Neuronal stem cell (in vitro differentiated cells): ENCODE measurements at places on chromosomes 4 and X.

- no peak for DNase-seq
Measured at GRCh38 chrX:155070038-155070437, 898 bp downstream of the CMC4 start.

GRCh38 chr4:126123611-126124325 lies 809.0 kb downstream of the FAT4 start:
- no peak for DNase-seq

GRCh38 chr4:168622600-168622999 lies 125.7 kb downstream of the PALLD start:
- DNase-seq: no peak

- no peak for DNase-seq
Measured at GRCh38 chr4:7195546-7196287, 3.4 kb downstream of the SORCS2 start.

DNA sequence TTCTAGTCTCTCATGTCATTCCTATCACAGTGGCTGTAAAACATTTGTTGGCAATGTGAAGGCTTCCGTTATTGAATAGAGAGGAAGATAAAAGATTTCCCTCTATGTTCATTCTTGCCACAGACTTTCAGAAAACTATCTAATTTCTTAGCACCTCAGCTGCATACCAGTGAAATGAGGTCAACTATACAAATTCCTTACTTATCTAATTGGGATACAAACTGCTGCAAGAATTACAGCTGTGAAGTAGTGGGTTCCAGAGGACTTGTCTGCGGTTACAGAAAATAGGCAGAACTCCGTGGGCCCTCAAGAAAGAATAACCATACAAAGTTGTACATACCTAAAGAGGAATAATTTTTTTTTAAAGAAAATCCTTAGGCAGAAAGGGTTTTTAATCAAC lies 175.8 kb downstream of the PPP1R2C start:
- no peak for DNase-seq

DNA sequence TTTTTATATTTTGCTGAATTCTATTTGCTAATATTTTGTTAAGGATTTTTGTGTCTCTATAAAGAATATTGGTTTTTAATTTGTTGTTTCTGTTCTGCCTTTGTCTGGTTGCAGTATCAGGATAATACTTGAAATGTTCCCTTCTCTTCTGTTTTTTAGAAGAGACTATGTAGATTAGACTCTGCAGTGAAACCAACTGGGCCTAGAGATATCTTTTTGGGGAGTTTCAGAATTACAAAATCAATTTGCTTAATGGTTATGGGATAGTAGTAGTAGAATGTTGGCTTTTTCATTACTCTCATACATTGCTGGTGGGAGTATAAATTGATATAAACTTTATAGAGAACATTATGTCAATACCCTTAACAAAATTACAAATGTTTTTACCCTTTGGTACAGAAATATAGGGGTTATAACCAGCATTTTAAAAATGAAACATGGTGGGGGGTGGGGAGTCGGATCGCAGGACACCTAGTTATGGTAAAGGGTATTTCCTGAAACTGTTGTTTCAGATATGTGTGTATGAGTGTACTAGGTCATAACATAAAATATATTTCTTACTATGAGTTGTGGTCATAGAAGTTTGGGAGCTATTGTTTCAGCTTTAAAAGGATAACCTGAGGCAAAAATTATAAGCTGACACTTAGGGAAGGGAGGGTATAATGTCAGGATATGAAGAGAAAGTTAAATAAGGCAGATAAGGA lies 29.0 kb downstream of the CLOCK start:
- no peak for DNase-seq

DNA sequence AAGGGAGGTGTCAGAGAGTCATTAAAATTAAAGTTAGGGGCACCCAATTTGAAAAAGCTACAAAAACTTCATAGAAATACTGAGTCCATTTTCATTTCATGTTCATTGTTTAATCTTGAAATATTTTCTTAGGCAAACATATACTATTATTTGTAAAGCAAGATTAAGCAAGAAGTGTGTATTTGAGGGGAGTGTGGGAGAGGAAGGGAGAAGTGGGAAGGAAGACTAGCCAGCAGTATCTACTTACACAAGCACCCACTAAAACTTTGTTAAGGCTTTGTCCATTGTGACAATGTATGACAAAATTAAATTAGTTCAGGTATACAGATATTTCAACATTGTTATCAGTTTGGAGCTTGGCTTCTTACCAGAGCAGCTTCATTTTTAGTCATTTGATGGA lies 222.9 kb downstream of the ARHGAP24 start:
- no peak for DNase-seq

DNA sequence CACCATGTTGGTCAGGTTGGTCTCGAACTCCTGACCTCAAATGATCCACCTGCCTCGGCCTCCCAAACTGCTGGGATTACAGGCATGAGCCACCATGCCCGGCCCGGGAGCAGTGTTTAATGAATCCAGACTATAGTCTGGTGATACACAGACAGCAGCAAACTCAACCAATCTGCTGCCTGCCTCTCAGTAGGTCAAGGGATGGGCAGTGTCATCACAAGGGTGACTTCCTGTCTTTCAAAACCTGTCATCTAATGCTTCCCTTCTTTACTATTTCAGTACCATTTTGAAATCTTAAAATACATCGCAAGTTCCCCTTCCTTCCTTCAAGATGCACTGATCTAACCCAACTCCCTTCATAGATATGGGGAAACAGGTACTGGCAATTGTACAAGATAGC lies 8.4 kb downstream of the RPL39 start:
- no peak for DNase-seq

GRCh38 chrX:103877571-103877970 lies 45.5 kb upstream of the RAB9B start:
- DNase-seq: no peak

GRCh38 chr4:149136951-149137620 lies 678.6 kb downstream of the IQCM start:
- no peak for DNase-seq

GRCh38 chr4:151675411-151675971 lies 85.3 kb downstream of the GATB start:
- no peak for DNase-seq

DNA sequence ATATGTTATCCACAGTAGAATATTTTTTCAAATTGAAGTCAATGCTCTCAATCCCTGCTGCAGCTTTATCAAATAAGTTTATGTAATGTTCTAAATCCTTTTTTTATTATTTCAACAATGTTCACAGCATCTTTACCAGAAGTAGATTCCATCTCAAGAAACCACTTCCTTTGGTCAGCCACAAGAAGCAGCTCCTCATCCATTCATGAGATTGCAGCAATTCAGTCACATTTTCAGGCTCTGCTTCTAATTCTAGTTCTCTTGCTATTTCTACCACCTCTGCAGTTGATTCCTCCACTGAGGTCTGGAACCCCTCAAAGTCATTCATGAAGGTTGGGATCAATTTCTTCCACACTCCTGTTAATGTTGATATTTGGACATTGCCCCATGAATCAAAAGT lies 2301.3 kb upstream of the TENM3 start:
- no peak for DNase-seq

GRCh38 chr4:185878633-185879032 lies 66.6 kb upstream of the SORBS2 start:
- no peak for DNase-seq

- DNase-seq: peak; percentile 35
Measured at GRCh38 chr4:106762666-106763443, 273.3 kb downstream of the DKK2 start.

GRCh38 chr4:2462218-2462991 lies 6.5 kb upstream of the RNF4 start:
- DNase-seq: peak; percentile 71
